ENCODE measurements at places on chromosomes 16 and 17.

DNA sequence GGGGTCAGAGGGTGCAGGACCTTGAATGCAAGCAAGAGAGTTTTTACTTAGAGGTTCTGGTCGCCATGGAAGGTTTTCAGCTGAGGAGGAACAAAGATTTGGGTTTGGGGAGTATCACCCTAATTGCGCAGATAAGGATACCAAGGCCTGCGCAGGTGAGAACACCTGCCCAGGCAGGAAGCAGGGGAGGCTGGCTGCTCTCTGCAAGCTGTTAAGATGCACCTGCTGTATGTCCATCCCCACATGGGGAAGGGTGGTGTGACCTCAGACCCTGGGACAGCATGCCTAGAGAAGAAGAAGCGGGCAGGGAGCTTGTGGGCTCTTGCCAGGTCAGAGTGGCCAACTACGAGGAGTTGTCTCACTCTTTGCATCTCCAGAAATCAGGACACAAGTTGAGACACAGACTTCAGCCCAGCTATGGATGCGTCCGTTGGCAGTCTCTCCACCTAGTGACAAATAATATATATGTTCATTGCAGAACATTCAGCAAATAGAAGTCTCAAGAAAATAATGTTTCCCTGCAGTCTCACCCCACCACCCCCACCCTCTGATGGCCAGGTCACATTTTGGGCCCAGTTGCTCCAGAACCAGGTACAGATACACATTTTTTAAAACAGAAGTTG is 77.7 kb downstream of the SREBF1 start:
- no peak for DNase-seq

DNA sequence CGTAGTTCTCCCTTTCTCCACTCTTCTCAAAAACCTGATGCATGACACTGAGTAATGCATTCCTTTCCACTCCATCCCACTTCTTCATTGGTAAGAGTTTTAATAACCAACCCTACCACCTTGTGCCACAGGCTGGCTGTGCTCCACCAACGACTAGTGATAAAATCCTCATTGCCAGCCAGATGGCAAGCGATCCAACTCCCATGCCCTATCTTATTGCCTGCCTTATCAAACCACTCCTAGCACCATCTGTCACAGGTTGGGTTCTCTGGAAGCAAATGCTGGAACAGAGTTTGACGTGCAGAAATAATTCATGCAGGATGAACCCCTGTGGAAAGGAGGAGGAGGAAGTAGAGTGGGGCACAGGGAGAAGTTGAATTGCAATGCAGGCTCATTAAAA is 99.5 kb downstream of the CHD9NB start:
- DNase-seq, result no peak

DNA sequence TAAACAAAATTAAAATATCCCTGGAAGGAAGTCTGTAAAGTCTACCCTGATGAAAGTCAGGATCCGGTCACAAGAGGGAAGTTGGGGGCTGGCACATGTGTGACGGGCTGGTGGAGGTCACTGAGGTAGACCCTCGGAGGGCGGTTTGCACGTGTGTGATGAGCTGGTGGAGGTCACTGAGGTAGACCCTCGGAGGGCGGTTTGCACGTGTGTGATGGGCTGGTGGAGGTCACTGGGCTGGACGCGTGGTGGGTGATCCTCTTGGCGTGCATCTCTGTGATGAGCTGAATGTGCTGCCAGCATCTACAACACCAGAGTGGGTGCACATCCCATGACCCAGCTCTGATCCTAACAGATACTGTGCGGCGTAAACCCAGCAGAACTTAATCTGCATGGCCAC is 43.7 kb upstream of the METRNL start:
- no peak for DNase-seq

DNA sequence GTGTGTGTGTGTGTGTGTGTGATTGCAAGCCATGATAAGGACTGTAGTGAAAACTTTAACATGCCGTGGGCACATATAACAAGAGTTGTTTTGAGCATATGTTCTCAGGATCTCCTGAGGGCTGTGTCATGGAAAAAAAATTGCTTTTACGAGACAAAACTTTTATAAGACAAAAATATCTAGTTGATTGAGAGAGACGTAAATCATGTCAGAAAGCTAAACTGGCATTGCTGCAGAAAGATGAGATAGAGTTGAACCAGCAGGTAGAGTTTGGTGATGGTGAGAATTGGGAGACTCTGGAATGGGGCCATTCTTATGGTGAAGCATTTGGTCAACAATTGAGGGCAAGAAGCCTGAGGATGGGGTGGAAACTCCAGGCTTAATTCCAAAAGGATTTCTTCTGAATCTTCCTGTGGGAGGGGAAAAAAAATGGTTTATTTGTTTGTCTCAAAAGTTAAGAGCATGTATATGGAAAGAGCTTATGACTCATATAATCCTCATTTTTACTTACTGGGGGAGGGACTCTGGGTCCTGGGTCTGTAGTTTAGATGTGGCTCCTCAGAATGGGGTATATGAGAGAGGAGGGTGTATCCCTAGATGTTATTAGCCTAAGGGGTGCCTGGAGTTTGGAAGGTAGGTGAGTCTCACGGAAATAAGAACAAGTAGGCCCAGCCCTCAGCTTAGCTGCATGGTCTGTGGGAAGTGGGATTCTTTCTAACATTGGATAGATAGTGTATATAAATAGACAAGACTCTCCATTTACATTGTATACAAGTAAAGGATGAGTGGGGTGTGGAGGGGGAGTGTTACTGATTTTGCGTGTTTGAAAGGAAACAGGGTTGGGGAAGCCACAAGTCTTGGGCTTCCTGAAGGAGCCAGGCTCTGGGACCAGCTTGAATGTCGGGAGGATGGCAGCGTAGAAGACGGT is 7.1 kb downstream of the MINK1 start:
- DNase-seq, result no peak

DNA sequence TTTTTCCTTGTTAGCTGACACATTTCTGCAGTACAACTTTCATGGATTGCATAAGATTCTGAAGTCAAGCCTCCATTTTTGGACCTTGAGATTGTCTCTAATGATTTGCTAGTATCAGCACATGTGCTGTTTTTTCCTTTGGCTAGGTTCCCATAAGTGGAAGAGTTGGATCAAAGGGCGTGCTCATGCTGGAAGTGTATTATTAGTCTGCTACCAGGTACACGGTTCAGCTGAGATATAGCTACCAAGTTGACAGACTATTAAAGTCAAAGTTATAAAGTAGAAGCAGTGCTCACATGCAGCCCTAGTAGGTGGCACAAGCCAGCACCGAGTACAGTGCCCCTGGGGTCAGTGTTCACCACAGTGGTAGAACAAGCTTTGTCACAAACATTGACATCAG is 3.2 kb downstream of the FAHD1 start:
- DNase-seq, result no peak

- no peak for DNase-seq
Observed at GRCh38 chr16:72783716-72784318, 264.1 kb downstream of the ZFHX3 start.

GRCh38 chr17:80889231-80890195 is 102.1 kb upstream of the CHMP6 start:
- no peak for DNase-seq

- DNase-seq, result peak; percentile 43
Observed at GRCh38 chr16:22098405-22099255, 6.3 kb downstream of the VWA3A start.

- no peak for DNase-seq
Observed at GRCh38 chr16:82067042-82067803, 32.2 kb downstream of the HSD17B2 start.

DNA sequence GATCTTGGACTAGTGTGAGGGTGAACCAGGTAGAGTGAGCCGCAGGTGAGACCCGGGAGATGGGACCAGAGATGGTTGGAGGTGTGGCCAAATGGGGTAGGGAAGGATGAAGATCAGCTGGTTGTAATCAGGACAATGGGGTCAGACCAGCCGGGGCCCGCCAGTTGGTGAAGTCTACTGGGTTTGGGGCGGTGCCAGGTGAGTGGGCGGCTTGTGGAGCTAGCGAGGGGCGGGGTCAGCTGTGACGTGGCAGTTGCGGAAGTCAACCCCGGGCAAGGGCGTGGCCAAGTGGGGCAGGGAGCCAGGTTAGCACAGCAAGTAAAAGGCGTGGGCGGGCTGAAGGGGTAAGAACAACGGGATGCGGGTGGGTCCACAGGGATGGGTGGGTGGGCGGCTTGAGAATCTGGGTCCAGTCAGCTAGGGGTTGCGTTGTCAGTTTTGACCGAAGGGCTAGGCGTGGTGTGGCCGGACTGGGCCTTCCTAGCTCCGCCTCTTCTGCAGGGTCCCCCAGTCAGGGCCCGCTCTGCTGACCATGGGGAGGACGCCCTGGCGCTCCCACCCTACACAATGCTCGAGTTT is 25.5 kb upstream of the ALKBH5 start:
- DNase-seq, result peak; percentile 91

DNA sequence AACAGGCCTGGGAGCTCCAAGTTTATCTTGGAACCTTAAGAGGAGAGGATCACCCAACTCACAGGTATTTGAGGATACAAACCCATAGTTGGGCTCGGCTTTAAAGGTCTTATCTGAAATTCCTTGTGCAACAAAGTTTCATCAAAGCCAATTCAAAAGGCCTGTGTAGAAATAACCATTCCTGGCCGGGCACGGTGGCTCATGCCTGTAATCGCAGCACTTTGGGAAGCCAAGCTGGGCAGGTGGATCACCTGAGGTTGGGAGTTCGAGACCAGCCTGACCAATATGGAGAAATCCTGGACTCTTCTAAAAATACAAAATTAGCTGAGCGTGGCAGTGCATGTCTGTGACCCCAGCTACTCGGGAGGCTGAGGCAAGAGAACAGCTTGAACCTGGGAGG is 28.7 kb downstream of the C16orf54 start:
- no peak for DNase-seq

DNA sequence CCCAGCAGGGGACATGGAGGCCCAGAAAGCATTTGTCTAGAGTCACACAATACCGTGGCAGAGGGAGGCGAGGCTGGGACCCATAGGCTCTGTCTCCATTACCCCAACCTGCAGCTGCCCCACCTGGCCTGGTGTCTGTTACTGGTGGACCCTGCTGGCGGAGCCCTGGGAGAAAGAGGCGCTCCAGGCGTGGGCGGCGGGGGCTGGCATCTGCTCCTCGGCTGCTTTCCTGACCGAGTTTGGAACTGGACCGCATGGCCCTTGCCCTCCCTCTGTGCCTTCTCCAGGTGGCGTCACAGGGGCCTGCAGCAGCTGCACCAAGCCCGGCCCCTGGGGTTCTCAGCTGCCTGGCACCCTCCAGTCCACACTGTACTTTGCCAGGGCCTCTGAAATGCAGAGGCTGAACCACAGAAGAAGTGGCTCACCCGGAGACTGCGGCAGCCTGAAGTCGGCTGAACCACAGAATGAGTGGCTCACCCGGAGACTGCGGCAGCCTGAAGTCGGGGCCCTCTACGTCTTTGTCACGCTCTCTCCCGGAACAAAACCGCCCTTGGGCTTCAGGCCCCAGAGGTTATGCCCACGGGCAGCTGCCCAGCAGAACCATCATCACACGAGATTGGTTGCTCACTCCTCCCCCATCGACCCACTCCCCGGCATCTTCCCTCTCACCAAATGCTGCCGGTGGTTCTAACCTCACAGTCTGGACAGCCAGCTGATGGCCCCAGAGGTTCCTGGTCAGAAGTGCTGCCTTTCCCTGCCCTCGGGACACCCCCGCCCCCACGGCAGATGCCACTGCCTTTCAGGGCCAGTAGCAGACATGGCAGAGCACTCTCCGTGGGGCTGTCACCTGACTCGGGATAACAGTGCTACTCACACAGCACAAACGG is 20.2 kb downstream of the CBFA2T3 start:
- DNase-seq, result peak; percentile 15

DNA sequence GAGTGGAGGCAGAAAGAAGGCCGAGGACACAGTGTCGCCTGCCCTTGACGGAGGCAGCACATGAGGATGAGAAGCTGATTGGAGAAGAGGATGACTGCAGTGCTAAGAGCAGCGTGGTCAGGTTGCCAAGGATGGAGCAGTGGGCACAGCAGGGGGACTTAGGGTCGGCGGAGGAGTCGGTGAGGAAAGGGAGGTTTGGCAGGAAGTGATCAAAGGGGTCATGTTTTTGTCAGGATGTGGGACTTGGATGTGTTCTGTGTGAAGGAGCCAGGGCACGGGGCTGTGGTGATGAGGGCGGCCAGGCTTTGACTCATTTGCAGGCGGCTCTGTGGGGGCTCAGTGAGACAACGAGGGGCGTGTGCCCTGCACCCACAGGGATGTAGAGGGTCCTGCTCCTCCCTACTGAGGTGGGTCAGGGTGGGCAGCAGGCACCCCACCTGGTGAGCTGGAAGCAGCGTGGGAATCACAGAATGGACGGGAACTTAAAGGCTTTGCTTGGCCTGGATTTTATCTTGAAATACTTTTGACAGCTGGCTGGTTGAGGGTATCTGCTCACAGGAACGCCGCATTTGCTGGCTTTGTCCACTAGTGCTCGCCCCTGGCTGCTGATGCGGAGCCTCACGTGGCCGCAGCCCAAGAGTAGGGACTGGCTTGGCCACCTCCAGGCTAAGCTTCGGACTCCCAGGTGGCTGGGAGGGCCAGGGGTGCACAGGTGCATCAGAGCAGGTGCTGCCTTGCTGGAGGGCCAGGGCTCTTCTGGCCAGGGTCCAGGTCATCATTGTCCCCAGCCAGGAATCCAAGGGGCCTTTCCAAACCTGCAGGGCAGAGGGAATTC is 6.0 kb downstream of the MPG start:
- no peak for DNase-seq

Measured in SHP77 treated with DMSO at 0.1 percent for 48 hours (cell line).